ENCODE measurements at places on chromosomes 4 and X.

DNA sequence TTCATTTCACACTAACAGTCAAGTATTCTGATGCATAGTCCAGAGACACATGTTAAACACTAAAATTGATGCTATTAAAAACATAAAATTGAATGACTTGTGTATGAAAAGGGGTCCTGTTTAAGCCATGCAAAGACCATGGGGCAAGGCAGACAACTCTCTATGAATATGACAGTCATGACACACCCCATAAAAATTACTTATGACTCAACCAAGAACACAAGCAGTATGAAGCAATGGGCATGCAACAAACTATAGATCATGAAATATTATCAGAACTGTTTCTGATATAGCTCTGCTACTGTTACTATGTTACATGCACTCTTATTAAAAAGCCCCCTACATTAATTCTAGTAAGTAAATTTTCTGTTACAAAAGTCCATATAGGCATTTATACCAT is 57.5 kb upstream of the ZCCHC13 start:
- DNase-seq: no peak

DNA sequence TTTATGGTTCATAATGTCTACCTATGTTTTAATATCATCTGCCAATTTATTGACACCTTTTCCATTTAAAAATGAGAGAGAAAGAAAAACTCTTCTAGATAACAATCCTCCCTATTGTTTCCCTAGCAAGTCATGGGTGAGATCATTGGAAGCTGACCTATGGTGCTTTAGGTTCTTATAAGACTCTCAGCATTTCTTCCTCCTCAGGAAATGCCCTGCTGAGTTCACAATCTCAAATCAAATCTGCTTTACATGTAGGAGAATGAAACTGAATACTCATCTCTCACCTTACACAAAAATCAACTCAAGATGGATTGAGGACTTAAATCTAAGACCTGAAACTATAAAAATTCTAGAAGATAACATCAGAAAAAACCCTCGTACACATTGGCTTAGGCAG is 267.4 kb downstream of the RAPGEF2 start:
- no peak for DNase-seq

DNA sequence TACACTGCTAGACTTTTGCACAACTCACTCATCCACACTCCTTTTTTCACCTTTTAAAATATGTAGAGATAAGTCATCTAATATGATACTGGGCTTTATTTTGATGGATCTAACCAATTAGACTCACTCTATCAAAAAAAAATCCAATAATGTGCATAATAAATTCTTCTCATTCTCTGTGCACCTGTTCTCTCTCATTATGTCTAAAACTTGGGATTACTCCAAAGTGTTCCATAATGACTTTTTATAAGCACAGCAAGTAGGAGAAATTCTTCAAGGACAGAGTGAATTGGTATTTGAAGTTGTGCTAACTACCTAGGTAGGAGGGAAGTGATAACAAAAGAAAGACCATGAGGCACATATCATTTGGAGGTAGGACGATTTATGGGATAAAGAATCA is 1438.8 kb downstream of the PCDH7 start:
- no peak for DNase-seq

DNA sequence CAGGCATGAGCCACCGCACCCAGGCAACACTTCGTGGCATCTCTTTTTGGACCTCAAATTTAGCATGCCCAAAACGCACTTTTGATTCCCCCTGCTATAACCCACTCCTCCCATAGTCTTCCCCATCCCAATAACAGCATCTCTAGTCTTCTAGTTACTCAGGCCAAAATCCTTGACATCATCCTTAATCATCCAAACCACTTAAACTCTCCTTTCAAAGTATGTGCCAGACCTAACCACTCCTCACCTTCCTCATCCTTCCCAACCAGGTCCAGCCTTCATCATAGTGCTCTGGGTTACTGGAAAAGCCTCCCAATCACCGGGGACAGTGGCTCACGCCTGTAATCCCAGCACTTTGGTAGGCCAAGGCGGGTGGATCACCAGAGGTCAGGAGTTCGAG is 41.9 kb downstream of the AFAP1 start:
- DNase-seq: no peak

DNA sequence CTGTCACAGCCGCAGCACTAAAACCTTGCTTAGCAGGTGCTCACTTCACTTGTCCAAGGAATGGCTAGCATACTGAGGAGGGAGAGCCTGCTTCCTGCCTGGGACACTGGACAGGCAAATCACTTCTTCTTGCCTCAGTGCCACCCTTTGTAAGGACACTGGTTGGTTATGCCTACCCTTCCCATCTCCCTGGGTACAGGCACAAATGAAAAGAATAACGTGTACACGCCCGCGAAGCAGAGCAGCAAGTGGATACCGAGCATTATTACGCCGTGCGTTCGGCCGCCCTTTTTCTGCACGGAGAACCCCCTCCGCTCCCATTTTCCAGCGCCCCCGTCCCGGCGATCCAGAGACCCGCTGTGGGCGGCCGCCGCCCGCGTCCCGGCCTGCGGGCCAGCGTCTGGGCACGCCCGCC is 338 bp upstream of the KLHL2 start:
- DNase-seq: peak; percentile 56

GRCh38 chr4:143616771-143617170 is 83.7 kb downstream of the FREM3 start:
- no peak for DNase-seq

GRCh38 chr4:125780747-125781146 is 466.0 kb downstream of the FAT4 start:
- no peak for DNase-seq

DNA sequence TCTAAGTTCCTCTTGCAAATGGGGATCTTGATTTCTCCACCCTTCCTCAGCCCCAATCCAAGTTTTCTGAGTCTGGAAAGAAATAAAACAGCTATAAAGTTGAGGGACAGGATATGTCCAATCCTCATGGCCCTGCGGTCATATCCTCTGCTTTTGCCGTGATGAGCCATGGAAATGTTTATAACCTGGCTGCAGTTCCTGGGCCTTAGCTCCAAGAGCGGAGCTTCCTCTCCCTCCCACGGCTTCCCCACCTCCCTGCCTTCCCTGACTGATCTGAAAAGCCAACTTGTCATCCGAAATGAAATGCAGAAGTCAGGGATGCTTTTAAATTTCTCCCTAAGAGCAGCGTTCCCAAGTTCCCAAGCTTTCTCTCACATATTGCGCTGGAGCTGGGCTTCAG is 221.5 kb upstream of the SFRP2 start:
- no peak for DNase-seq

- DNase-seq: no peak
Measured at GRCh38 chr4:28682847-28683246, 1822.2 kb downstream of the STIM2 start.

GRCh38 chrX:100363896-100364295 is 46.2 kb downstream of the PCDH19 start:
- DNase-seq: no peak

DNA sequence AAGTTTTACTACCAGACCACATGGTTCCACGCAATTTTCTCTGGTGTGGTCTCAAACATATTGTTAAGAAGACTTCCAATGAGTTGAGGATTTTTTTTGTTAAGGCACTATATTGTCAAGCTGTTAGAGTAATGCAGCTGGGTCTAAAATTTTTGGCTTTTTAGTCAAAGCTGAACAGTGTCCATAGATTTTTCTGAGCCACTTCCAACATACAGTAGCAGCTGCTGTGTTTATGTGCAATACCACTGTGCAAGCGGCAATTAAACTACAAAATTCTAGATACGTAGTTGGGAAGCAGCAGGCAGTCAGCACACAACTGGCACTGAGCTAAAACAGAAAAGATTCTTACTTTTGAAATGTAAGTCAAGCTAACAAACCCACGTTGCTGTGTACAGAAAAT is 1551.1 kb upstream of the AGA start:
- no peak for DNase-seq
